ENCODE measurements at places on chromosomes 11 and 22. TPM values are rescaled to one million over a fixed set of nuclear protein-coding genes. Genes with fewer than 3 reads are reported as not detected.

DNA sequence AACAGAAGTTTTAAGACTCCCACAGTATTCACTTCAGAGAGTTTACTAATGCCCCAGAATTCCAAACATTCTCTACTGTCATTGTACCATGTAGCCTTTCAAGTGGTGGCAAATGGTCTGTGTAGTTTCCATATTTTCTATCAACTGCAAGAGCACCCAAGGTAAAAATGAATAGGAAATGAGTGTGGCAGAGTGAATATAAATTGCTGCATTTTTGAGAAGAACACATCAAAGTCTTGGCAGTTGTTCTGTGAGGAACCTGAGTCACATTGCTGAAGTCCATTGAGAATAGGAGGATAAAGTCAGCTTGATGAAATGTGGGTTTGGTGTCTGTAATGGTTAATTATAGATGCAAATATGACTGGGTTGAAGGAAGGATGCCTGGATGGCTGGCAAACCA is 193.6 kb downstream of the AASDHPPT start:
- no peaks in the 10 kb centered on the region for H3K36me3 ChIP-seq
- no peak for DNase-seq
- H3K4me3 ChIP-seq: no peak overlapping the region
- no peak overlapping the region for H3K27ac ChIP-seq
- no peaks in the 10 kb centered on the region for H3K27me3 ChIP-seq

DNA sequence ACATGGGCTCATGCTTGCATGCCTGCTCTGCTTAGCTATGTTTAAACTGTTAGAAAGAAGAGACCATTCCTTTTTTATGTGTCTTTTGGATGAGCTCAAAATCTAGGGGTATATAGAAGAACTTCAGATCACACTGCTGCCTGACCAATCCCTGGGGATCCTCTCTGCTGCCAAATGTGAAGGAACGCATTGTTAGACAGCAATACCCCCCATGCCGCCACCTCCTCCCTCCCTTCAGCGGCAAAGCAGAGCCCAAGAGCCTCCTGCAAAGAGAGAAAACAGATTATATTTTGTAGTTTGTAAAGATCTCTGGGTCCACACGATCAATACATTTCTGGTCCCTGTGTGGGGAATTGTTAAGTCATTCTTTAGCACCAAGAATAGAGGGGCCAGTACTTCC is 677.6 kb downstream of the NTM start:
- H3K36me3 ChIP-seq: no peaks in the 10 kb centered on the region
- H3K4me3 ChIP-seq: no peak overlapping the region
- DNase-seq: no peak
- no peak overlapping the region for H3K27ac ChIP-seq

DNA sequence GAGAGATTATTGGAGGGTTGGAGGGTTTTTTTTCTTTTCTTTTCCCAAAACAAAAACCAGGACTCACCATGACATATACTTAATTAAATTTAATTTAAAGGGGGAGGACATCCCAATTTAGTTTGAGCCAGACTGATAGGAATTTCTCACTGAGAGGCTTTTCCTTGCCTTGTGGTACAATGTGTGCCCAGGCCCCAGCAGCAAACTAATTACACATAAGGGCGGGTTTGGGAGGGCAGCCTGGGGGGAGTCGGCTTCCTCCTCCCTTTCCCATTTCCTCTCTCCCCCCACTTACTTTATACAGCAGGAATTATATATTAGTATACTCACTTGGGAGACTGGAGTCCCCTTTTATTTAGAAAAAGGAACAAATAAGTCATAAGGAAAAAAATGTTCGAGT is 2.9 kb downstream of the TEAD1 start:
- H3K27me3 ChIP-seq: peaks cover 23% of the 10 kb centered on the region
- H3K4me3 ChIP-seq: no peak overlapping the region
- H3K27ac ChIP-seq: no peak overlapping the region

Gene TYR
- not detected for total RNA-seq

GRCh38 chr11:65468874-65469333 is 29.9 kb upstream of the MALAT1 start:
- no peak for DNase-seq
- no peaks in the 10 kb centered on the region for H3K27me3 ChIP-seq
- no peaks in the 10 kb centered on the region for H3K36me3 ChIP-seq
- no peak overlapping the region for H3K27ac ChIP-seq
- peaks cover 27% of the 10 kb centered on the region for H3K4me1 ChIP-seq

GRCh38 chr11:40722179-40722795 is 737.2 kb downstream of the LRRC4C start:
- DNase-seq: no peak
- no peaks in the 10 kb centered on the region for H3K36me3 ChIP-seq
- no peak overlapping the region for H3K4me3 ChIP-seq
- H3K4me1 ChIP-seq: no peaks in the 10 kb centered on the region
- H3K27ac ChIP-seq: no peak overlapping the region
- no peaks in the 10 kb centered on the region for H3K27me3 ChIP-seq

Gene LDHAL6A
- not detected for total RNA-seq

GRCh38 chr11:14980854-14981253 is 8.7 kb upstream of the CALCA start:
- DNase-seq: no peak
- peaks cover 1% of the 10 kb centered on the region for H3K27me3 ChIP-seq
- H3K4me1 ChIP-seq: no peaks in the 10 kb centered on the region
- H3K4me3 ChIP-seq: no peak overlapping the region
- no peak overlapping the region for H3K27ac ChIP-seq
- no peaks in the 10 kb centered on the region for H3K36me3 ChIP-seq

DNA sequence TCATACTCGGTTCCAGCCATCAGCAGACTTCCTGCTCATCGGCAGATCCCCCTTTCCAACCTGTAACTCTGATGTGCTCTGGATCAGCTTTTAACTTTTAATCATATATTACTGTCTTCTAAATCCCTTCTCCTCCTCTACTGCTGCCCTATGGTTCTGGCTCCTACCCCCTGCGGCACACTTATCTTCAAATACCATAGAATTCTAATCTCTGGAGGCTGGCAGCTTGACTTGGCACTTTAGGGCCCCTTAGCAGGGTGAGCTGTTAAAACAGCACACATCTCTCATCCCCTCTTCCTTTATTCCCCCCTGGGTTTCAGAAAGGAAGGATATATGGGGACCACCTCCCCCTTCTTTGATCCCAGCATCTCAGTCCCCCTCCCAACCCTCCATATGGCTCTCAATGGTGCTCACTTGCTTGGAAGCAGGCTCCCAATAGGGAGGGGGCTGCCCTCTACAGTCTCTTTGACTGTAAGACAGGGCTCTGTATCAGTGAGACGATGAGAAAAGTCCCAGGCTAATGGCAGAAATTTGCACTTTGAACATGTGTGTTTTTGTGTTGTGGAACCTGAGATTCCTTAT is 4.4 kb upstream of the CNTF start:
- no peak overlapping the region for H3K4me3 ChIP-seq
- no peaks in the 10 kb centered on the region for H3K27me3 ChIP-seq
- no peak for DNase-seq
- H3K4me1 ChIP-seq: no peaks in the 10 kb centered on the region
- H3K27ac ChIP-seq: no peak overlapping the region

- H3K4me1 ChIP-seq: peaks cover 37% of the 10 kb centered on the region
- no peak overlapping the region for H3K27ac ChIP-seq
- no peak overlapping the region for H3K4me3 ChIP-seq
- H3K27me3 ChIP-seq: no peaks in the 10 kb centered on the region
Observed at GRCh38 chr11:47109727-47110246, 66.9 kb downstream of the ARFGAP2 start.

DNA sequence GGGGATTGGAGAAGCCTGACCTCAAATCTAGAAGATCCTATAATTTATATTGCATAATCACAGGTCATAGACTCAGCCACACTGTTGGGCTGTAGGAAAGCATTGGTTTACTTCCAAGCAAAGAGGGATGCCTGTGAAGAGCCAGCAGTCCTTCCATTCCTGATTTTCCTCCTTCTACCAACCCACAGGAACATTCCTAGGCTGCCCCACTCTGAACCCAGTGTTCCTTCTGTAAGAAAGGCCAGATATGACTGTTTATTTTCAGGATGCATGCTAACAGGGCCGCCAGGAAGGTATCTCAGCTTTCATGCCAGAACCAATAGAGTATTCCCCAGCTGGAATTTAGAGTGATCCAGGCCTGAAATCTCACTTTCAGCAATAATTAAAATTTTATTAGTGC is 197.1 kb downstream of the ETS1 start:
- H3K36me3 ChIP-seq: no peaks in the 10 kb centered on the region
- H3K27ac ChIP-seq: no peak overlapping the region

GRCh38 chr22:49735411-49735900 is 92.2 kb downstream of the BRD1 start:
- H3K27ac ChIP-seq: no peak overlapping the region
- no peaks in the 10 kb centered on the region for H3K27me3 ChIP-seq
- H3K4me1 ChIP-seq: no peaks in the 10 kb centered on the region
- H3K4me3 ChIP-seq: no peak overlapping the region

Gene C11orf91
- total RNA-seq: 0.35 TPM

Gene OR52A1
- total RNA-seq: not detected

- no peaks in the 10 kb centered on the region for H3K36me3 ChIP-seq
- H3K4me1 ChIP-seq: peaks cover 7% of the 10 kb centered on the region
- H3K27me3 ChIP-seq: no peaks in the 10 kb centered on the region
Observed at GRCh38 chr11:76770642-76771445, 12.3 kb upstream of the TSKU start.

DNA sequence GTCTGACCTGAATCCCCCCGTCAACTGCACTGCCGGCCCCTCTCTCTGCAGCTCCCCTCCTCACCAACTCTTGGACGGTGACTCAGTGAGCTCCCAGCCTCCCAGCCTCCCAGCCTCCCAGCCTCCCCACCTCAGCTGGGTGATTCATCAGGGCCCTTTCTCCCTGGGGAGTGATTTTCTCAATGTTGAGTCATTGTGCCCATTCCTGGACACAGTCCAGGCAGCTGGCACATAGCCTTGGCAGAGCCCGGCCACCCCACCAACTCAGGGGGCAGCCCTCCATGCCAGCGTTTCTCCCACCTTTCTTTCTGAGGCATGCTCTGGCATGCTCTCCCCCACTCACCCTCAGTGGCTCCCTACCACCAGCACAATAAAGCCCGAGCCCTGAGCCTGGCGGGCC is 30.7 kb downstream of the PDE2A start:
- H3K27ac ChIP-seq: no peak overlapping the region
- H3K4me1 ChIP-seq: no peaks in the 10 kb centered on the region
- peaks cover 6% of the 10 kb centered on the region for H3K27me3 ChIP-seq
- no peaks in the 10 kb centered on the region for H3K36me3 ChIP-seq
- no peak overlapping the region for H3K4me3 ChIP-seq
- no peak for DNase-seq

DNA sequence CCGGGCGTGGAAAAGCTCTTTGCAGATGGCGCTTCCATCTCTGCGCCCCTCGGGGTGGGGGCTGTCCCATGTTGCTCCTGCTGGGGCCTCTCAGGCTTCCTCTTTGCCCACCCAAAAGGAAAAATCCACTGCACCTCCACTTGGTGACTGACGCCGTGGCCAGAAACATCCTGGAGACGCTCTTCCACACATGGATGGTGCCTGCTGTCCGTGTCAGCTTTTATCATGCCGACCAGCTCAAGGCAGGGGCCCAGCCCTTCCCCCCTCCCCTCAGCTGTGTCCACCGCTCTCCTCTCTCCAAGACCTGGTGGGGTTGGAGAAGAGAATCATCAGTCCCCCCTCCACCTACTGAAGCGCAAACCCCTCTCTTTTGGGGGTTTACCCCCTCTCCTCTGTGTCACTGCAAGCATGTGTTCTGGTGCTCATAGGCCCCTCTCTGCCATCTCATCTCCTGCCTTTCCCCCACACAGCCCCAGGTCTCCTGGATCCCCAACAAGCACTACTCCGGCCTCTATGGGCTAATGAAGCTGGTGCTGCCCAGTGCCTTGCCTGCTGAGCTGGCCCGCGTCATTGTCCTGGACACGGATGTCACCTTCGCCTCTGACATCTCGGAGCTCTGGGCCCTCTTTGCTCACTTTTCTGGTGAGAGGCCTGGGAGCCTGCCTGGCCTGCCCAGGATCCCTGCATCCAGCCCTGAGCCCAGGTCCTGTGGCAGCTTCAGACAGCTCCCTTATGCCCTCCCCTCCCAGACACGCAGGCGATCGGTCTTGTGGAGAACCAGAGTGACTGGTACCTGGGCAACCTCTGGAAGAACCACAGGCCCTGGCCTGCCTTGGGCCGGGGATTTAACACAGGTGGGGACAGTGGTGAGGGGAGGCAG is 1.8 kb downstream of the LARGE2 start:
- H3K27me3 ChIP-seq: peaks cover 18% of the 10 kb centered on the region
- H3K36me3 ChIP-seq: no peaks in the 10 kb centered on the region
- H3K27ac ChIP-seq: no peak overlapping the region
- no peak for DNase-seq
- H3K4me1 ChIP-seq: peaks cover 2% of the 10 kb centered on the region

- no peaks in the 10 kb centered on the region for H3K4me1 ChIP-seq
- no peak for DNase-seq
- H3K36me3 ChIP-seq: no peaks in the 10 kb centered on the region
- H3K4me3 ChIP-seq: no peak overlapping the region
- H3K27me3 ChIP-seq: no peaks in the 10 kb centered on the region
Observed at GRCh38 chr11:27770576-27770975, 70.3 kb upstream of the BDNF start.

Gene UBQLNL
- 0.33 TPM for total RNA-seq

GRCh38 chr22:20273758-20274181 is 5.7 kb upstream of the RTN4R start:
- H3K27ac ChIP-seq: no peak overlapping the region
- H3K4me3 ChIP-seq: no peak overlapping the region
- DNase-seq: no peak
- no peaks in the 10 kb centered on the region for H3K4me1 ChIP-seq

DNA sequence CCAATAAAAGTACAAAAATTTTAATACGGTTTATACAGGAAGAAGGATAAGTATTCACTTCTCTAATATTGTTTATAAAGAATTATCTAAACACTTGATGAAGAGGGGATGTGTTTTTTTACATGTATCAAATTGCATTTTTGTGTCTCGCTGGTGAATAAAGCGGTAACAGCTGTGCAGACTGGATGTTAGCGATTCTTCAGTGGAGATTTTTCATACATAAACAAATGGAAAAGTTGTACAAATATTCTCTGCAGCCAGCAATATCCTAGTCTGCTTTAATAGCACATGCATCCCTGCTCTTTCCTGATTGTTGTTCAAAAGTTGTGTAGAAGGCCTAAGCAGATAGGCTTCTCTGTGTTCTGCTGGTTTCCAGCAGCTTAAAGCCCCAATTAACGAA is 369.3 kb downstream of the SOX6 start:
- H3K27ac ChIP-seq: no peak overlapping the region
- no peak for DNase-seq
- no peaks in the 10 kb centered on the region for H3K36me3 ChIP-seq
- H3K4me3 ChIP-seq: no peak overlapping the region
- no peaks in the 10 kb centered on the region for H3K27me3 ChIP-seq
- no peaks in the 10 kb centered on the region for H3K4me1 ChIP-seq

Gene THYN1
- total RNA-seq: 45.9 TPM

Gene OR6T1
- not detected for total RNA-seq

Gene GRIA4
- not detected for total RNA-seq

Data from GM12878 (cell line).